Heart left ventricle (tissue), 16 donors: ENCODE measurements at places on chromosomes 12 and 14. TPM values are rescaled to one million over a fixed set of nuclear protein-coding genes. Genes with fewer than 3 reads are reported as not detected.

DNA sequence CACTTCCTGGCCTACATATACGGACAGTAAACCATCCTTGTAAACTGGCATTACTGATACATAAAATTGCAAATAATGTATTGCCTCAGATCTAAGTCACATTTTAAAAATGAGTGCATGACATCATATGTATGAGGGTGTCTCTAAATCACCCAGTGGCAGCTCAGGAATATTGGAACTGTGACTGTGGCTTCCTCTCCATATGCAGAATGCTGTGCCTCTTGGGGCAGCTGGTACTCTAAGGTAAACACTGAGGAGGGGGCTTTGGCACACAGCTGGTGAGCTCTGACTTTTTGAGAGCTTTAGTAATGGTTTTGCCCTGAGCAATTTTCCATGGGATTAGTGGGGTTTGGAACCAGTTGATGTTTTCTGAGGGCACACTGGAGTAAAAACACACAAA, 263.7 kb downstream of the BMP4 start:
- no peaks in the 10 kb centered on the region for H3K36me3 ChIP-seq
- DNase-seq, result no peak
- H3K27ac ChIP-seq, result no peak overlapping the region
- H3K27me3 ChIP-seq, result no peaks in the 10 kb centered on the region
- no peak overlapping the region for H3K4me3 ChIP-seq
- H3K4me1 ChIP-seq, result no peaks in the 10 kb centered on the region

DNA sequence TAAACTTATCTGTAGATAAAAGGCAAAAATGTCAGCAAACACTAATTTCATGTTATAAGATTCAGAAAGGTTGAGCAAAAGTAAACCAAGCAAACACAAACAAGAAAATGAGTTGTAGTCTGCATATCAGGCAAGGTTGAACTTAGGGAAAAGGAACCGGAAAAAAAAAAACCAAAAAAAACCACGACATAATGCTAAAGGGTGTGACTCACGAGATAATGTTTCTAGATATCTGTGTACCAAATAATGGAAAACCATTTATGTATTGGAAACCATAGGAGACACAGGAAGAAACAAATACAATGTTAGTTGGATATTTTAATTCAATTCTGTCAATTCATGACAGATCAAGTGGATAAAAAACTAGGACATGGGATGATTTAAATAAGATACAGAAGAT, 60.5 kb downstream of the GPATCH2L start:
- no peaks in the 10 kb centered on the region for H3K36me3 ChIP-seq
- H3K4me1 ChIP-seq, result no peaks in the 10 kb centered on the region
- no peaks in the 10 kb centered on the region for H3K27me3 ChIP-seq
- no peak for DNase-seq
- no peak overlapping the region for H3K4me3 ChIP-seq

GRCh38 chr12:20963762-20964161, 153.3 kb downstream of the SLCO1B3 start:
- no peaks in the 10 kb centered on the region for H3K27me3 ChIP-seq
- no peak overlapping the region for H3K27ac ChIP-seq
- no peak for DNase-seq
- H3K36me3 ChIP-seq, result no peaks in the 10 kb centered on the region
- H3K4me1 ChIP-seq, result no peaks in the 10 kb centered on the region
- no peak overlapping the region for H3K4me3 ChIP-seq

GRCh38 chr14:89881839-89882238, 72.7 kb downstream of the EFCAB11 start:
- H3K4me1 ChIP-seq, result no peaks in the 10 kb centered on the region
- H3K27ac ChIP-seq, result no peak overlapping the region
- H3K36me3 ChIP-seq, result no peaks in the 10 kb centered on the region
- H3K4me3 ChIP-seq, result no peak overlapping the region

DNA sequence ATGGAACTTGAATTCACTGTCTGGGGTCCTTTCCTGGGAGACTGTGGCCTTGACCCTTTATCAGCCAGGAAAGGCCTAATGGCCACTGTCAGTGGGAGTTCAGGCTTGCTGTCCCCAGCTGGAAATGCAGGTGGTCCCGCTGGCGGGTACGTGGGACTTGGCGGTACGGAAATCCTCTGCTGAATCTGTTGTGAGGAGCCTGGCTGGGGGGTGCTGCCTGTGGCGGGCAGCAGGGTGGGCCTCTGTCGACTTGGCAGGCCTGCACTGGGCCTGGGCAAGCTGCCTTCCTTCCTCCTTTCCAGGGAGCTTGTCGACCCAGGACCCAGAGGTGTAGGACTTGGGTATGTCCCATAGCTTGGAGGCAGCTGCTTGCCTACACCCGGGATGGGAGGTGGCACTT, 26.3 kb downstream of the ZFYVE21 start:
- DNase-seq, result no peak
- no peak overlapping the region for H3K27ac ChIP-seq
- no peaks in the 10 kb centered on the region for H3K27me3 ChIP-seq

GRCh38 chr12:59649203-59649602, 53.4 kb downstream of the SLC16A7 start:
- no peaks in the 10 kb centered on the region for H3K36me3 ChIP-seq
- DNase-seq, result no peak
- H3K4me3 ChIP-seq, result no peak overlapping the region
- H3K27me3 ChIP-seq, result no peaks in the 10 kb centered on the region
- peaks cover 9% of the 10 kb centered on the region for H3K4me1 ChIP-seq

DNA sequence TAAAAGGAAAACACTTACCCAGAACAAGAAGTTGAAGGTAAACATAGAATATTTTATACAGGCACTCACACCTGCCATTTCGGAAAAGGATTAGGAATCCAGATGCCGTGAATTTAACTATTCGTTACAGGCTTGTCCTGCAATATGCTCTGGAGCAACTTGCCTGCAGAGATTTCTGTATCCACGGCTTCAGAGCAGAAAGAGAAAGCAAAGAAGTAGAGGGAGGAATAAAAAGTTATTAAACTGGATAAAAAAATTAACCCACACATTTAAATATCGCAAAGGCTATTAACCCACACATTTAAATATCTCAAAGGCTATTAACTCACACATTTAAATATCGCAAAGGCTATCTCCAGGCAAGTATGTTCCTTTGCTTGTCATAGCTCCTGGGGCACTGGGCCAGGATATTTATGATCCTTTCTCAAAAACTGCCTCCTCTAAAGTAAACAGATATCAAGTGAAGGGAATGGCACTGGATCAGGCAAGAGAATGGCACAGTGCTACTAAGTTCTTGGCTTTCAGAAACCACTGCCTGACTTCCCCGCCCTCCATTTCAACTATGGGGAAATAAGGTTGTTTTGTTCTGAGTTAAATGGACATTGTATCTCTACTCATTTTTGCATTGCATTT, at the start of gene TSPAN8:
Gene TSPAN8, minus strand, starts transcription at position 399 of the 633 bp plus-strand sequence. Its CDS starts 321 bp downstream, at position 78.
- H3K4me1 ChIP-seq, result no peaks in the 10 kb centered on the region
- H3K4me3 ChIP-seq, result no peak within 1 kb of the TSS
- no peak for DNase-seq
- no peaks in the 10 kb centered on the region for H3K27me3 ChIP-seq

DNA sequence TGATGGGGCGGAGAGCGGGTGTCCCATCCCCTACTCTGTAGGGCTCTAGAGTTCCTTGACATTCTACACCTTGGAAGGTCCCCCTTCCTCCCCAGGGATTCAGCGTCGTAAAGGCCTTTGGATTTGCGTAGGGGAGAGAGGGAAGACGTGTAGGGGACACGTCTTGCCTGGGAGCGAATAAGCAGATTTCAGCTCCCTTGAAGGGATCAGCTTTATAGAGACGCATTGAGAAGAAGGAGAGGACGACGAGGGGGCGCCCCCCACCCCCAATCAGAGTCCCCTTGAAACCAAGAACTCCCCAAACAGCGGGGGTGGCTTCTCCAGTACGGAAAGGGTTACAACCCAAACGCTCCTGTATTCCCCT, 324 bp downstream of the CALCOCO1 start:
- DNase-seq, result no peak
- peak overlapping the region; percentile 76 for H3K27ac ChIP-seq
- H3K27me3 ChIP-seq, result no peaks in the 10 kb centered on the region
- peaks cover 22% of the 10 kb centered on the region for H3K4me1 ChIP-seq
- peak overlapping the region; percentile 97 for H3K4me3 ChIP-seq
- H3K36me3 ChIP-seq, result peaks cover 35% of the 10 kb centered on the region

DNA sequence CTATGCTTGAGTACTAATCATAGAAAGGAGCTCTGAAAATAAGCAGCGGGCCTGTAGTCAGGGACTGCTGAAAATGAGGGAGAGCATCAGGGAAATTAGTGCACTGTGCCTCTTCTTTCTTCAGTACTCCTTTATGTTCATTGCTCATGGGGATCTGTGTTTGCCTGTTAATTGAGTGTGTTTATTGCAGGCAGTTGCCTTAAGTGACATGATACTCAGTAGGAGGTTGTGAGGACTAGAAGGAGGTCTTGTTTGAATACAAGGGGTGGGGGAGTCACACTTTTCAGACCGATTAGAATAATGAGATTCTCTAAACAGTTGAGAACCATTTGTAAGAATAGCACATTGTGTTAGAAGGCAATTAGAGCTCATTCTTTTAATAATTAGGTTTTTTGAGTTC, 102.6 kb upstream of the SLCO1C1 start:
- H3K27ac ChIP-seq, result no peak overlapping the region
- no peaks in the 10 kb centered on the region for H3K36me3 ChIP-seq
- H3K4me3 ChIP-seq, result no peak overlapping the region
- no peak for DNase-seq
- no peaks in the 10 kb centered on the region for H3K27me3 ChIP-seq

- H3K27ac ChIP-seq, result no peak overlapping the region
- no peaks in the 10 kb centered on the region for H3K27me3 ChIP-seq
- DNase-seq, result no peak
- H3K4me3 ChIP-seq, result no peak overlapping the region
- H3K36me3 ChIP-seq, result no peaks in the 10 kb centered on the region
Measured at GRCh38 chr12:117797202-117797601, 171.6 kb downstream of the KSR2 start.

- H3K27me3 ChIP-seq, result no peaks in the 10 kb centered on the region
- H3K36me3 ChIP-seq, result no peaks in the 10 kb centered on the region
- H3K4me1 ChIP-seq, result peaks cover 13% of the 10 kb centered on the region
- no peak overlapping the region for H3K4me3 ChIP-seq
Measured at GRCh38 chr12:75508159-75508558, 3.2 kb downstream of the KRR1 start.

GRCh38 chr14:80850197-80850814, 91.2 kb downstream of the CEP128 start:
- H3K4me3 ChIP-seq, result no peak overlapping the region
- no peaks in the 10 kb centered on the region for H3K36me3 ChIP-seq
- peaks cover 5% of the 10 kb centered on the region for H3K4me1 ChIP-seq
- no peaks in the 10 kb centered on the region for H3K27me3 ChIP-seq
- H3K27ac ChIP-seq, result no peak overlapping the region
- DNase-seq, result no peak

DNA sequence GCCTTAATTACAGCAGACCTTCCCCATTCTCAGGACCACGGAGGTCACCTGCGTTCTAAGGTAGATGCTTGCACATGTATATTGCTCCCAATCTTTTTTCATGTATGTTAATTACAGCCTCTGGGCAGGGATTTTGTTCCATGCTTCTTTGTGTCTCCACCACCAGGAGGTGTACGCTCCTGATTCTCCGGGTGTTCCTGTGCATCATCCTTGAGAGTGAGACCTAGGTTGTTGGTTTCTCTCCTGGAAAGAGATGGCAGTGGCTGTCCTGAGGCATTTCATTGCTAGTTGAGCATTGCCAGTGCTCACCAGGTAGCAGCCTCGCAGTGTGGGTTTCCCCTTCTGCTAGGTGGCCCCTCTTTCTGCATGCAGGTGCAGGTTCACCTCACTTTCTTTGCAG, 52.8 kb downstream of the KCNK13 start:
- no peak overlapping the region for H3K27ac ChIP-seq
- no peak for DNase-seq
- H3K27me3 ChIP-seq, result peaks cover 3% of the 10 kb centered on the region
- no peak overlapping the region for H3K4me3 ChIP-seq
- no peaks in the 10 kb centered on the region for H3K36me3 ChIP-seq

GRCh38 chr14:44846232-44846824, 115.4 kb downstream of the KLHL28 start:
- H3K27ac ChIP-seq, result no peak overlapping the region
- no peaks in the 10 kb centered on the region for H3K4me1 ChIP-seq
- no peaks in the 10 kb centered on the region for H3K27me3 ChIP-seq
- H3K4me3 ChIP-seq, result no peak overlapping the region
- no peaks in the 10 kb centered on the region for H3K36me3 ChIP-seq

- H3K27ac ChIP-seq, result no peak overlapping the region
- no peak overlapping the region for H3K4me3 ChIP-seq
- no peaks in the 10 kb centered on the region for H3K4me1 ChIP-seq
- H3K36me3 ChIP-seq, result peaks cover 21% of the 10 kb centered on the region
Measured at GRCh38 chr14:102075155-102075554, 11.7 kb downstream of the HSP90AA1 start.

GRCh38 chr12:54053751-54054741, at the start of gene HOXC4:
HOXC4 (plus strand) TSS chr12:54053835; CDS start chr12:54053923, 88 bp downstream.
- DNase-seq, result no peak
- peaks cover 48% of the 10 kb centered on the region for H3K27me3 ChIP-seq
- H3K27ac ChIP-seq, result no peak within 1 kb of the TSS
- H3K4me3 ChIP-seq, result peak within 1 kb of the TSS; percentile 35

DNA sequence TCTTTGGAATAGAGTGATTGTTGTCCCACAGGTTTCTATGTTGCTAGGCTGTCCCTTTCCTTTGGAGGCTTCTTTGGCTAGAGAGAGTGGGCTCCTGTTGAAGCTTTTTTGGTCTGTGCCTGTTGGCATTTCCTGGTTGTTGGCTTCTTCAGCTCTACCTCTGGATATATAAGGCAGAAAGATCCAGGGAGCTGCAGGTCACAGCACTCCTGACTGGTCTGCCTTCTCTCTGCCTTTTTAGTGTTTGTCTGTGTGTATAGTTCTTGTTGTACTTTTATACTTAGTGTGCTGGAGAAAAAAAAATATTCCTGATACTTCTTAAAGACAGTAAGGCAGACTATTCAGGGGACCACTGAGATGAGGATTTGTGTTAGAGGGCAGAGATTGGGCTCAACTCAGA, 202.7 kb downstream of the FBXL14 start:
- H3K27me3 ChIP-seq, result no peaks in the 10 kb centered on the region
- DNase-seq, result no peak

GRCh38 chr12:69658203-69658602, 40.9 kb downstream of the BEST3 start:
- no peak for DNase-seq
- no peaks in the 10 kb centered on the region for H3K36me3 ChIP-seq
- H3K27me3 ChIP-seq, result no peaks in the 10 kb centered on the region
- no peak overlapping the region for H3K4me3 ChIP-seq
- no peak overlapping the region for H3K27ac ChIP-seq

GRCh38 chr12:50061171-50061570, 3.8 kb downstream of the ASIC1 start:
- H3K27me3 ChIP-seq, result peaks cover 18% of the 10 kb centered on the region
- H3K4me1 ChIP-seq, result peaks cover 14% of the 10 kb centered on the region
- no peak overlapping the region for H3K27ac ChIP-seq
- no peaks in the 10 kb centered on the region for H3K36me3 ChIP-seq
- DNase-seq, result no peak
- no peak overlapping the region for H3K4me3 ChIP-seq

- H3K4me1 ChIP-seq, result peaks cover 73% of the 10 kb centered on the region
- H3K4me3 ChIP-seq, result no peak overlapping the region
- H3K36me3 ChIP-seq, result peaks cover 5% of the 10 kb centered on the region
Measured at GRCh38 chr12:96234591-96235483, 40.7 kb downstream of the ELK3 start.

The ZC3H14 gene
- 46.5 TPM for total RNA-seq

The FOXJ2 gene
- total RNA-seq, result 25.2 TPM

The SMCO2 gene
- total RNA-seq, result not detected

The E2F7 gene
- 0.14 TPM for total RNA-seq

The KRT83 gene
- total RNA-seq, result not detected

The MIPOL1 gene
- total RNA-seq, result 5.0 TPM

The TAS2R50 gene
- total RNA-seq, result 0.35 TPM

The PTPRR gene
- total RNA-seq, result 0.51 TPM

The ENDOU gene
- total RNA-seq, result not detected

The HSPA2 gene
- total RNA-seq, result 27.6 TPM

The WNT1 gene
- not detected for total RNA-seq

The C12orf50 gene
- not detected for total RNA-seq

The SLC4A8 gene
- 0.40 TPM for total RNA-seq

The PTPRB gene
- total RNA-seq, result 36.8 TPM

The ANG gene
- 9.1 TPM for total RNA-seq

The MIP gene
- 0.28 TPM for total RNA-seq
